Left lung (tissue), 14 donors: ENCODE measurements at places on chromosomes 5 and 9.

GRCh38 chr9:19782005-19782404, 6.8 kb downstream of the SLC24A2 start:
- no peak overlapping the region for H3K4me3 ChIP-seq
- H3K27me3 ChIP-seq = peaks cover 7% of the 10 kb centered on the region
- H3K27ac ChIP-seq = no peak overlapping the region
- no peaks in the 10 kb centered on the region for H3K36me3 ChIP-seq

DNA sequence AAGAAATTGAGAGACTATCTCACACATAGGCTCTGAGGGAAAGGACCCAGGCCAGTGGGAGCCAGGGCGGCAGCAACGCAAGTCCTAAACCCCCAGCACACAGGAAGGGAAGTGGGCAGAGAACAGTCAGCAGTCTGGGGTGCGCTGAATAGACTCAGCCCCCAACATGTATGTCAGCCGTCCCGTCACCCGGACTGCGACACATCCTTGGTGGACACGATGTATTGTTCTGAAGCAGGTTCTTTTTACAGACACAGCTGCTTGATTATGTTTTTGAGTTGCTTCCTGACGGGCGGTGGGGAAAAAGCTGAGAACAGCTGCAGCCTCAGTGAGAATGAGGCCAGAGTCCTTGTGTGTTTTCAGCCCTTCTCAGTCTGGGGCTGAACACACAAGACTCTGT, 64.1 kb upstream of the CXCL14 start:
- H3K27ac ChIP-seq = no peak overlapping the region
- no peak for DNase-seq
- H3K4me1 ChIP-seq = no peaks in the 10 kb centered on the region
- H3K36me3 ChIP-seq = no peaks in the 10 kb centered on the region

- no peaks in the 10 kb centered on the region for H3K36me3 ChIP-seq
- no peaks in the 10 kb centered on the region for H3K4me1 ChIP-seq
- no peak overlapping the region for H3K27ac ChIP-seq
- no peak overlapping the region for H3K4me3 ChIP-seq
- DNase-seq = no peak
Measured at GRCh38 chr5:35819668-35820067, 37.0 kb upstream of the IL7R start.

GRCh38 chr5:15834596-15835245, 334.7 kb downstream of the FBXL7 start:
- H3K27me3 ChIP-seq = no peaks in the 10 kb centered on the region
- no peak overlapping the region for H3K4me3 ChIP-seq
- no peaks in the 10 kb centered on the region for H3K36me3 ChIP-seq
- H3K4me1 ChIP-seq = no peaks in the 10 kb centered on the region
- no peak overlapping the region for H3K27ac ChIP-seq

GRCh38 chr5:150409638-150410523, 2.8 kb downstream of the CD74 start:
- peaks cover 60% of the 10 kb centered on the region for H3K4me1 ChIP-seq
- H3K27me3 ChIP-seq = no peaks in the 10 kb centered on the region
- H3K27ac ChIP-seq = peak overlapping the region; percentile 92
- H3K4me3 ChIP-seq = peak overlapping the region; percentile 48
- H3K36me3 ChIP-seq = no peaks in the 10 kb centered on the region

DNA sequence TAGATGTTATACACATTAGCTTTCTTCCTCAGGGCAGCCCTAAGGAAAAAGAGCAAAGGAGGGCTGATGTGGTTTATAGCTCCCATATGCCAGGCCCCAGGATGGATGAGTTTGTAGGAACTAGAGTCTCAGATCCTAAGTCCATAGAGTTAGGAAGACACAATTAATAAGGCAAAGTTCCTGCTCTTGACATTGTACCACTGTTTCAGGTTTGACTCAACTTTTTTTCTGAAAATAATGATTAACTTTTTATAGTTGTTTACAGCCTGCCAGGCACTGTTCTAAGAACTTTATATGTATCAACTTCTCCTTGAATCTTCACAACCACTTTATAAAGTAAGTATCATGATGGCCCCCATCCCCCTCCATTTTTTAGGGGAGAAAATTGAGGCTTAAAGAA, 339.5 kb downstream of the PDE4D start:
- no peak for DNase-seq
- H3K4me1 ChIP-seq = no peaks in the 10 kb centered on the region
- H3K36me3 ChIP-seq = no peaks in the 10 kb centered on the region
- H3K27ac ChIP-seq = no peak overlapping the region
- no peaks in the 10 kb centered on the region for H3K27me3 ChIP-seq
- no peak overlapping the region for H3K4me3 ChIP-seq

GRCh38 chr5:128974567-128974966, 9.3 kb downstream of the SLC27A6 start:
- H3K27me3 ChIP-seq = no peaks in the 10 kb centered on the region
- H3K4me1 ChIP-seq = no peaks in the 10 kb centered on the region
- H3K4me3 ChIP-seq = no peak overlapping the region
- H3K27ac ChIP-seq = no peak overlapping the region
- no peaks in the 10 kb centered on the region for H3K36me3 ChIP-seq
- no peak for DNase-seq

GRCh38 chr5:115940080-115940810, 22.0 kb upstream of the LVRN start:
- H3K27ac ChIP-seq = no peak overlapping the region
- DNase-seq = no peak
- no peaks in the 10 kb centered on the region for H3K36me3 ChIP-seq
- H3K4me1 ChIP-seq = no peaks in the 10 kb centered on the region
- H3K27me3 ChIP-seq = no peaks in the 10 kb centered on the region
- H3K4me3 ChIP-seq = no peak overlapping the region

DNA sequence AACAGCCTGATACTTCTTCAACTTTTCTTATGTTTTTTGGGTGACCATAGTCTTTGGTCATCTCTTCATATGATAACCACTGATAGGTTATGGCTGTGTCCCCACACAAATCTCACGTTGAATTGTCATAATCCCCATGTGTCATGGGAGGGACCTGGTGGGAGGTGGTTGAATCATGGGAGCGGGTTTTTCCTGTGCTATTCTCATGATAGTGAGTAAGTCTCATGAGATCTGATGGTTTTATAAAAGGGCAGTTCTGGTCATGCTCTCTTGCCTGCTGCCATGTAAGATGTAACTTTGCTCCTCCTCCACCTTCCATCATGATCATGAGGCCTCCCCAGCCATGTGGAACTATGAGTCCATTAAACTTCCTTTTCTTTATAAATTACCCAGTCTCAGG, 8.7 kb downstream of the RHOBTB3 start:
- H3K27ac ChIP-seq = no peak overlapping the region
- no peak overlapping the region for H3K4me3 ChIP-seq
- no peaks in the 10 kb centered on the region for H3K36me3 ChIP-seq

DNA sequence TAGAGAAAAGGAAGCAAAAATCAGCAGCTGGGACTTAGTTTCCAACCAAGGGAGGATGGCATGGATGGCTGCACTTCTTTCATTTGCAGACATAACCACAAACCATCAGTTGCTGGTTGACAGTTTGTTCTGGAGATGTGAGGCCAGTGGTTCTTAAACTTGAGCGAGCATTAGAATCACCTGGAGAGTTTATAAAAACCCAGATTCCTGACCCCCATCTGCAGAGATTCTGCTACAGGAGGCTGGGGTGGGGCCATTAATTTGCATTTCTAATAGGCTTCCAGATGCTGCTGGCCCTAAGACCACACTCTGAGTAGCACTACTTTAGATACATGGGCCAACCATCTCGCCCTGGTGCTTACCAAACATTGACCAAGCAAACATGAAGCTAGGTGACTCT, 60.8 kb downstream of the MARCHF3 start:
- H3K4me1 ChIP-seq = peaks cover 28% of the 10 kb centered on the region
- no peaks in the 10 kb centered on the region for H3K27me3 ChIP-seq
- H3K4me3 ChIP-seq = no peak overlapping the region
- no peak for DNase-seq

- H3K4me3 ChIP-seq = no peak overlapping the region
- no peak for DNase-seq
- no peaks in the 10 kb centered on the region for H3K4me1 ChIP-seq
- H3K27ac ChIP-seq = no peak overlapping the region
Measured at GRCh38 chr5:57028161-57028560, 76.2 kb upstream of the MIER3 start.

GRCh38 chr9:33042473-33042872, 17.4 kb downstream of the DNAJA1 start:
- H3K27ac ChIP-seq = no peak overlapping the region
- peaks cover 53% of the 10 kb centered on the region for H3K36me3 ChIP-seq
- peaks cover 57% of the 10 kb centered on the region for H3K4me1 ChIP-seq
- no peak for DNase-seq

GRCh38 chr5:55363856-55364255, 56.1 kb downstream of the MTREX start:
- H3K4me1 ChIP-seq = no peaks in the 10 kb centered on the region
- no peak overlapping the region for H3K27ac ChIP-seq
- DNase-seq = no peak
- H3K36me3 ChIP-seq = no peaks in the 10 kb centered on the region
- H3K27me3 ChIP-seq = no peaks in the 10 kb centered on the region
- H3K4me3 ChIP-seq = no peak overlapping the region

DNA sequence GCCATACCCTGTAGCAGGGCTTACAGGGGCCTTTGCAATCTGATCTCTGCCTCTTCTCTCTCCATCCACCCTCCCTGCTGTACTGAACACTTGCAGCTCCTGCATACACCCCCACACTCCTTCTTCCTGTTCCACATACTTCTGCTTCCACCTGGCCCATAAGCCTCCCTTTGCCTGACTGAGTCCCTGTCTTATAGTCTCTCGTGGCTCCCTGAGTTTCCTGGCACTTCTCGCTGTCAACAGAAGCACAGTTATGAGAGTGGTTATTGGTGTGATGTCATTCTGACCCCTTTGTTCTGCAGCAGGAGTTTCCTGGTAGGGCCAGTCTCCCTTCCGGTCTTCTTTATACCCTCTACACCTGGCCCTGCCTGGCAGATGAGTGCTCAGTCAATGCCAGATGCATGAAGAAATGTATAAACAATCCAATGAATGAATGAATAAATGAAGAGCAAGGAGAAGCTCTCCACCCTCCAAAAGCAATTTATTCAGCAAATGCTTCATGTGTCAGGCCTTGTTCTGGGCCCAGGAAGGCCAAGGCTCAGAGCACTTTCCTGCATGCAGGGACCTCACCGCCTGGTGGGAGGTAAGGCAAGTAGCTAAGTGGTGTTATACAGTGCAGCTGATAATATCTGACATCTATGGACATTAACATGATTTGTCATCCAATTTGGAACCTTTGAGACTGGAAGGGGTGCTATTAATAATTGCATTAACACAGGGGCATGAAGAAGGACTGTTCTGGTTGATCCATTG, 20.5 kb upstream of the CSF1R start:
- no peaks in the 10 kb centered on the region for H3K4me1 ChIP-seq
- no peak overlapping the region for H3K27ac ChIP-seq

- H3K36me3 ChIP-seq = no peaks in the 10 kb centered on the region
- H3K4me1 ChIP-seq = no peaks in the 10 kb centered on the region
- no peak overlapping the region for H3K4me3 ChIP-seq
- no peaks in the 10 kb centered on the region for H3K27me3 ChIP-seq
Measured at GRCh38 chr5:44225231-44226160, 163.7 kb downstream of the FGF10 start.

DNA sequence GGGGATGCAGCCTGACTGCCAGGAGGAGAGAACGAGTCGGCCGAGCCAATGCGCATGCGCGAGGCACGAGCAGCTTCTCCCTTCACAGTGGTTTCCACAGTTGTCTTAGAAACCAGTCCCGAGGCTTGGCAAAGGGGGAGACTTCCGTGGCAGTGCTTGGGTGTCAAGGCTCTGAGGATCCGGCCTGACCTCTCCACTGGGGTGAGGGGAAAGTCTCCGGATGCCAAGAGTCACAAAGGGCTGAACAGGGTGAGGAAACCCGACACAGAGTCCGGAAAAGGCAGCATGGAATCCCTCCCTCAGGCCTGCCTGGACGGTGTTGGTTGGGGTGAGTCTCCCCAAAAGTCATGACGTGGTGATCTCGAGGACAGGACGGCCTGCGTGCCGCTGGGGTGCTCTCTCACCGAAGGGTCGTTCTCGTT, 475.5 kb downstream of the SPATA31A7 start:
- H3K4me1 ChIP-seq = no peaks in the 10 kb centered on the region
- no peaks in the 10 kb centered on the region for H3K27me3 ChIP-seq
- no peak overlapping the region for H3K4me3 ChIP-seq
- no peak overlapping the region for H3K27ac ChIP-seq
- DNase-seq = no peak
- H3K36me3 ChIP-seq = no peaks in the 10 kb centered on the region
